ENCODE measurements at places on chromosomes 3 and 15.

DNA sequence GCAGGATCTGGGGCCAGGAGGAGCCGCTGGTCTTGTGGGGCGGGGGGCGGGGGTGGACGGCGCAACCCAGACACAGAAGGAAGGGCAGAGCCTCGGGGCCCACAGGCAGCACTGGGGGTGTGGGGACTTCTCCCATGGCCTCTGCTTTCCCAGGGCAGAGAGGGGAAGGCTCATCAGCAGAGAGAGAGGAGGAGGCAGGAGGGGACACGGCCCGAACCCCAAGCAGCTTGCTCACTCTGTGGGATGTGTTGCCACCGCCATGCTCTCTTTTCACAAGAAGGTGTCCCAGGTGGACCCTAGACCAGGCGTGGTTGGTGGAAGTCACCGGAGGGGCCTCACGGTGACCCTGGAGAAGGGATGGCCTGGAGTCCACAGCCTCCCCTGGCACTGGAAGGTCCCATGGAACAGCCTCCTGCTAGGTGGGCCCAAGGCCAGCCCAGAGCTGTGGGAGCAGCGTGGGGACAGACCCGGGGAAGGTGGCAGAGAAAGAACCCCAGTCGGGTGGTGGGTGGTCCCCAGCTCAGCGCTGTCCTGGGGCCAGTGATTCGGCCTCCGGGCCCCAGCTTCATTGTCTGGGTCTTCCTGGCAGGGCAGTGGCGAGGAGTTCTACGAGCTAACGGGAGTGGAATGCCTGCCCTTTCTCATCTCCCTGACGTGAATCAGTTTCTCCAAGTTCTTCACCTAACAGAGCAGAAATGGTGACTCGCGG lies 46.8 kb upstream of the PCSK6 start:
- DNase-seq = no peak

DNA sequence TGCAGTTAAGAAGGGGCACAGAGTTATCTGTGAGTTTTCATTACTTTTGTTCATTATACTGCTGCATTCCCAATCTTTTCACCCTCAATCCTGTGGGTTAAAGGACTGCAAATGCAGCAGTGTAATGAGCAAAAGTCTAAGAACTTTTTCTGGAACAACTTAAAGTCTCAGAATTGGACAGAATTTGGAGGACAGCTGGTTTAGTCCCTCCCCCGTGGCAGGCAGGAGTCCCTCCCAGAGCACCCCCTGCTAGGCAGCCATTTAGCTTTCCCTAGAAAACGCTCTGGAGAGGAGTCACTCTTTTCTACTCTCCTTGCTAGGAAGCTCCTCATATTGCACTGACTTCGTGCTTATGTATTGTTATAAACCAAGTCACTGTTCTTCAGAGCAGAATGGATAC lies 156.3 kb upstream of the UBE2E1 start:
- DNase-seq = no peak

DNA sequence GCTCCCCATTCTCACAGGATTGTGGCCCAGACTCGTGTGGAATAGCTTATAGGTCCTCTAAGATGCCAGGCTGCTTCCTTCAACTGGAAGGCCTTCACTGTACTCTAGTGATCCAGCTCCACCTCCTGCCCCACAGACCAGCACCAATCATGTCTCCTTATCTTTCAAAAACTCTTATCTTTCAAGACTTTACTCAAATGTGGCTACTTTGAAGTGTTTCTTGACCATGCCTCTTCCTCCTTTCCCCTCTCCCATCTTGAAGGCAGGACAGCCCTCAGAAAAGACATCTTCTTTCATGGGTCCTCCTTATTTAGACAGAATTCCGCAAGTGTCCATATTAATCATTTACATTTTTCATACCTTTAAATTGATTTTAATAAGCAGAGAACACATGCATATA lies 142.3 kb downstream of the CHST2 start:
- no peak for DNase-seq

GRCh38 chr3:40763807-40764206 lies 239.0 kb downstream of the ZNF621 start:
- no peak for DNase-seq

GRCh38 chr3:74763830-74764229 lies 149.4 kb upstream of the CNTN3 start:
- no peak for DNase-seq

DNA sequence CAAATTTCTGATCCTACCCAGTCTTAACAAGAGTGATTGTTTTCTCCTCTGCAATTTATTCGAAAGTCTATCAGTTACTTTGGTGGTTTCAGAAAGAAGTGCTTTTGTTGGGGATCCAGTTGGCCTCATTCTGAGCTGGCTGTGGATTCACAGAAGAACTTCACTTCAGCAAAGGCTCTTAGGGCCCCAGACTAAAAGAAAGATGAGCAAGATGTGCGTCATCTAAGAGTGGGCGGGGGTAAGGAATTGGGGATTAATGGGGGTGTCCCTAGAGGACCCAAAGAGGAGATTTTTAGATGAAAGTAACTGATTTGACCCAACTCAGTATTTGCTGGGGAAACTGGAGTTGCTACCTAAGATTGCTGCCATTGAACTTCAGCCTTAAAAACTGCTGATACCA lies 63.9 kb upstream of the TSEN2 start:
- no peak for DNase-seq

DNA sequence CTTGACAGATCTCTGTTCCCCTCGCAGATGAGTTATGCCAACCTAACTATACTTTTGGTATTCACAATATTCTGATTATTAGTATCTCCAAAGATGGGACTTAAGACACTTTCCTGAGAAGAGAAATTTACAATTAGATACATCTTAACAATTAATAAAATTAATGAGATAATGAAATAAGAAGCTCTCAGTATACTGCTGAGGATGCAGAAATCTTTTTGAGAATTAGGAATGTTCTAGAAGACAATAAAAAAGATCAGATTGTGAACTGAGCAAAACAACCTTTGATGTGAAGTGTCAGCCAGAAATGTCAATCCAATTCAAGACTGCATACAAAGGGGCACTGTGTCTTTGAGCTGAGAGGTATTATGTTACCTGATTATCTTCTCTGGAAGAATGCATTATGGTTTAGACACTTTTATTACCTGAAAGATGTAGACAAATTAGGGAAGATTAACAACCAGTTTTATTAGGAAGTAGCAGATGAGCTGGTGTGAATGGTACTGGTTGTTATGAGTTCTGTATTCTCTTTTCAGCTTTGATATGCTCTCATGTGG lies 262.9 kb downstream of the TIGIT start:
- DNase-seq = no peak

GRCh38 chr3:195263193-195263924 lies 7.6 kb downstream of the XXYLT1 start:
- DNase-seq = no peak

DNA sequence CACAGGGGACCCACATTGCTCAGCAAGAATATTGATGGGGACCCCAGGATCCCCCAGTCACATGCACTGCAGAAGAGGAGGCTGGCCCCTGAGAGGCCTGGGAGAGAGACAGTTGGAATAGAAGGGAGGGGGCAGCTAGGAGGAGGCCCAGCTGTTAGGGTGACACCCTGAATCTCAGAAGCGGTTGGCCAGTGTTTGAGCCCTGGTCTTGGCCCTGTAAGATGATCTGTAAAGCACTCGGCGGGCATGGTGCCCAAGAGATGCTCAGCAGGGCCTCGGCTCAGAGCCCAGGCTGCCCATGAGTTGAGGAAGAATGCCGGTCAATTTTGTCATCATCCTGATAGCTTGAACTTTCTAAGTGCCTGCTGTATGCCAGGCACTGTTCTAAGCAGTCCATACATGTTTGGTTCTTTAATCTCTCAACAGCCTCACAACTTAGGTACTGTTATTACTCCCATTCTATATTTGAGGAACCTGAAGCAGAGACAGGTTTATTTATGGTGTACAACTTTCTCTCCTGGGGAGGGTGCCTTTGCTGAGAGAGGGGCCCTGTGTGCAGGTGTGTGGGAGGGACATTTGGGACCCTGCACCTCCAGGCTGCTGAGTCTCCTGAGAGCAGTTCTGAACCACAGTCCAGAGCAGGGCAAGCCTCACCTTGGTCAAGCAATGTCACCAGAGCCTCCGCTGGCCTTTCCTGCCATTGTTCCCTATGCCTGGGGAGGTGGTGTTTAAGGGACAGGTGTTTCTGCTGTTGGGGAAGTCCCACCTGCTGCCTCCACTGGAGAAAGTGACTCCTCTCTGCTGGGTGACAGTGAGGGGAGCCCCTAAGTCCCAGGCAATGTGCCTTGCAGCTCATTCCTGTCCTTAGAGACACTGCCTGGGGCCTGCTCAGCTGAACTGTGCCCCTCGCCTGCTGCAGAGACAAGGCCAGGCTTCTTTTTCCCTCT lies 26.0 kb downstream of the SLC6A6 start:
- no peak for DNase-seq

- DNase-seq = peak; percentile 8
These were observed 324.0 kb upstream of the LRRFIP2 start for GRCh38 chr3:37498126-37499039.

DNA sequence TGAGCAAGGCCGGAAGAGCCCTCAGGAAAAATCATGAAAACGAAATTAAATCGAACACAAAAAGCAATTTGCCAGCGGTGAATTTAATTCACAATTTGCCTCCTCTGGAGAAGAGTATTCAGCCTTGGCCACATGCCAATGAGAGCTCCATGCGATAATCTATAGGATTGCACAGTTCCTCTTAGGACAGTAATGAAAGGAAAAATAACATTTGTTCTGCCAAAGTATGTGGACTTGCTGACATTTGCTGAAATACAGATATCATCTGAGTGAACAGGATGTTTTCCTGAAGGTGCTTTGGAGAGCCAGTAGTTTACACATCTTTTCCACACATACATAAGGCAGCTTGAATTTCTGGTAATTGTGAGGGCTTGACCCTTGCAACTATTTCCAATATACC lies 188.6 kb upstream of the PDZRN3 start:
- DNase-seq = no peak

GRCh38 chr3:133413161-133414020 lies 13.5 kb downstream of the BFSP2 start:
- peak; percentile 27 for DNase-seq

- no peak for DNase-seq
These were observed 44.2 kb downstream of the ETFA start for GRCh38 chr15:76267077-76267476.

GRCh38 chr15:45171912-45172311 lies 15.9 kb downstream of the SHF start:
- no peak for DNase-seq

- no peak for DNase-seq
These were observed 103.2 kb upstream of the SLCO2A1 start for GRCh38 chr3:134132961-134133360.

GRCh38 chr15:46703871-46704637 lies 1013.3 kb upstream of the SEMA6D start:
- DNase-seq = no peak

DNA sequence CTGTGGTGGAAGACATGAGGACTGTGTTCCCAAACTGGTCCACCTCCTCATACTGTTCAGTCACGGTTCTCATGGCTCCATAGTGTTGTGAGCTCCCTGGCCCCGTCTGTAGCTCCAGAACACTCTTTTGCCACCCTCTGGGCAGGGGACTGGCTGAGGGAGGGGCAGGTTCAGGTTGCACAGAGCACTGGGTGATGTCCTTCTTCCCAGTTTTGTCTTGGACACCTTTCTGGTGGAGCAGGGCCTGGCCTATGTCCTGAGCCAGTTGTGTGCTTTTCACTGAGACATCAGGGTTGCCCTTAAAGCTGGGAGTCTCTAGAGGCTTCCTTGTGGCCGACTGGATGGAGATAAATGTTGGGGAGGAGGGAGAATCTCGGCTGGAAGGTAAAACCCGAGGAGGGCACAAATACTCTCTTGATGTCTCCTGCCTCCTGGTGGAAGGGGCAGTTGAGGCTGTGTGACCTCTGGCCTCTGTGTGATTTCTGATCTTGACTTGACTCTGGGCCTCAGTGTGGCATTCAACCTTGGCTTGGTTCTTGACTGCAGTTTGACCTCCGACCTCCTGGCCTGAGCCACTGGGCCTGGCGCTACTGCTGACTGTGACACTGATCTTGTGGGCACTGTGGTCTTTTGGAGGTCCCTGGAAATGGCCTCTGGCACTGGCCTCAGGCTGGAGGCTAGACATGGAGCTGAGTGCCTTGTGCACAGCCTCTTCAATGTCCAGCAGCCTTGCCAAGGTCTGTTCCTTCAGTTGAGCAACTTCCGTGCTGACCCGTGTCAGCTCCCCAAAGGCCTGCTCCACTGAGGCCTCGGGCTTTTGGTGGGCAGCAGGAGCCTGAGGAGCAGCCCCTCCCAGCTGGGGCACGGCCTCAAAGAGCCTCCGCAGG lies 8.1 kb downstream of the XIRP1 start:
- no peak for DNase-seq

DNA sequence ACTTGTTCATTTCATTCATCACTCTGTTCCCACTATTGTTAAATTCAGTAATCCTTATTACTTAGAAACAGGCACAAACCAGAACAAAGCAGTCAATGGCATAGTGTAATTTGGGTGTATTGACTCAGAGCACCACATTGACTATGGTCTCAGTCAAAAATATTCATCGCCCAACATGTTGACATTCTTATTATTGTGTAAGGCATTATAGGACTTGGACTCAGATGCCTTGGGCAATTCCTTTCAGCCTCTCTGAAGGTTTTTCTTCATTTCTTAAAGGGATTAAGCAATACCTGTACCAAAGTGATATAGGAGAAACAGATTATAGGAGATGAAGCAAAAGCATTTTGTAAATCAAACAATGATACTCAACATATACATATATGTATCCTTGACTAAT lies 114.7 kb upstream of the BHLHE40 start:
- no peak for DNase-seq

DNA sequence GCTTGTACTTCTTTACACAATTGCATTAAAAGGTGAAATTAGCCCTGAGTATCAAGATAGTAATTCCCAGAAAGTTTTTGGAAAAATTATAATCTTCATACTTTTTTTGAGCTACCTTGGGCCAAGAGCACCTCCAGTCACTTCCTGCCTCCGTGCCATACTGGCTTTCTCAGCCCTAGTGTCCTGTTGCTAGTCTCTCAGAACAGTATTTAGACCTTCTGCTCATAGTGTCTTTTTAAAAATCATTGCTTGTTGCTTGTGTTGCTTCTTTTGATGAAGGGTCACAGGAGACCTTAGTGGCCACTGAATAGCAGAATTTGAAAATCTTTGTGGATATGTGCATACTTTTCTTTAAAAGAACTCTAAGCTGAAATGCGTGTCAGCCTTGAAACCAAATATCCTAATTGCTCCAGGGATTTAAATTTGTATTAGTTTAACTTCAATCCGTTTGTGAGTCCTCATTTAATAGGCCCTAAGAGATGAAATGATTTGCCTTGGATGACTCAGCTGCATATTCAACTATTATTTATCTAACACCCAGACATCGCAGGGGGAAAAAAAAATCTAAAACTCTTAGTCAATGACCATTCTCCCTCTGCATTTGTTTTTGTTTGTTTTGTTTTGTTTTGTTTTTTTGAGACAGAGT lies 29.1 kb upstream of the LXN start:
- DNase-seq = no peak
